ENCODE measurements at places on chromosomes 11 and 22.

DNA sequence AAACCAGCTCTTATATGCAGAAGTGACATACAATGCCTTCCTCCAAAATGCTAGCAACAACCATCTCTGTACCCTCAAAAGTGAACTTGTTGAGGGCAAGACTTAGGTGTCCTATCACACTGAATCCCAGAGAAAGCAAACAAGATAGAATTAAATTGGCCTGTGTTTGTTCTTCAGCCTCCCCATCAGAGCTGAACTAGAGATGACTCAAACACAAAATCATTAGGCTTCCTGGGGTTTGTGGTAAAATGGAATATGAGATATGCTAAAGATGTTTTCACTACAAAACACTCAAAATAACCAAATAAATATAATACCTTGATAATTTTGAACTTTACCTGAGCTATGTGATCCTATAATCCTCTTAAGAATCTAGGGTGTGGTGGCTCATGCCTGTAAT lies 31.6 kb downstream of the ZNF214 start:
- DNase-seq: no peak

GRCh38 chr22:46622081-46622521 lies 1.9 kb downstream of the GRAMD4 start:
- no peak for DNase-seq

DNA sequence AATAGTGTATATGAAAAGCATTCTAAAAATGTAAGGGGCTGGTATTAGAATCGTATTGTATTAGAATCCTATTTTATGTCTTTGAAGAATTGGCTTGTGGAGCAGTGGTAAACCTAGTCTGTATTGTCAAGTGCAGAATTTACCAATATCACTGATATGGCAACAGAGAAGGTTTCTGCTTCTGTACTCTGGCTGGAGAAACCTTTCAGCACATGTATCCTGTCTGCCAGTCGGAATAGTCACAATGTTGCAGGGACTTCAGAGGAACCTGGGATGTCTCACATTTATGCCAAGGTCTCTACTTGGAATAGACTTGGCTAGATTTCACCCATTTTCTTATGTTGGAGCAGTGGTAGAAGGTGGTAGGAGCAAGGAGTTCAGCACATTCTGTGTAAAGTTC lies 4.4 kb downstream of the MTMR3 start:
- DNase-seq: no peak

GRCh38 chr22:42691440-42691839 lies 29.2 kb downstream of the A4GALT start:
- DNase-seq: no peak

DNA sequence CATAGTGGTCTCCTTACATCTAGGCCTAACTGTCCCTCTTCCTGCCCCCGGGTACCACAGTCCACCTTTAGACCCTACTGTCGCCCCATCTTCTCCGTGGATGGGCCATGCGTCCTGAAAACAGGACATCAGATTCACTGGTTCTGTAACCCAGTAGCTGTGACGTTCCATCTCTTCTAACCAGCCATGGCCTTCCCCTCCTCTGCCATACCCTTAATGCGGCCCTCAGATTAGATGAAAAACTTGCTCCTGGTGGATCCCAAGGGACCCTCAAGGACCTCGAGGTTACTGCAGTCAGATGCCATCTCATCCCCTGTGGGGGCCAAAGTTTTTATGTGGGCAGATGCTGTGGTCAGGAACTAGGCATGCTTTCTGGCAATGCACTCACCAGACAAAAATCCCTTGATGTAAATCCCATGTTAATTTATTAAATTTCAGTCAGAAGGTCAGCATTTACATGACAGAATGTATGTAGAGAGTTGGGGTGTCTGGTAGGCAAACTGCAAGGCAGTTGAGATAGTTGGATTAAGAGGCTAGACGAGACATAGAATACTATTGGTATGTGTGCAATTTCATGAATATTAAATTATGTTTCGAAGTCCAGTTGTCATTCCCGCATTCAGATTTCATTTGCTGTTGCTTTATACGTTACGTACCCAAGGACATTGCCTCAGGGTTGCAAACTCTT lies 64.3 kb downstream of the WNT11 start:
- DNase-seq: no peak

DNA sequence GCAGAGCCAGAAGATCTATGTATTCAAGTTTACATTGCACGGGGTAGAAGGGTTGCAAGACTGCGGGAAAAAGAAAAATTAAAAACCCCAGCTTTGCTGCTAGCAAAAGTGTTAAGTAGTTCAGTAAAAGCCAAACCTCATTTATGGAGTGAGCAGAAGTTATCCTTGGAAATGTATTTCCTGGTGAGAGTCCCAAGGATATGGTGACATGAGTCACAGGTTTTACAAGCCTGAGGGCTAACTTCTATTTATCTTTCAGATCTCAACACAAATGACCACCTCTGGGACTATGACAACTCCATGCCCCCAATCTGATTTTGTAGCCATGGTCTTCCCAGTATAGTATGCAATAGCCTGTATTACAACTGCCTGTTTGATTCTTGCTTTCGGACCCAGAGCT lies 26.1 kb downstream of the ABTB2 start:
- no peak for DNase-seq

GRCh38 chr11:8352876-8353505 lies 89.3 kb upstream of the LMO1 start:
- DNase-seq: no peak

DNA sequence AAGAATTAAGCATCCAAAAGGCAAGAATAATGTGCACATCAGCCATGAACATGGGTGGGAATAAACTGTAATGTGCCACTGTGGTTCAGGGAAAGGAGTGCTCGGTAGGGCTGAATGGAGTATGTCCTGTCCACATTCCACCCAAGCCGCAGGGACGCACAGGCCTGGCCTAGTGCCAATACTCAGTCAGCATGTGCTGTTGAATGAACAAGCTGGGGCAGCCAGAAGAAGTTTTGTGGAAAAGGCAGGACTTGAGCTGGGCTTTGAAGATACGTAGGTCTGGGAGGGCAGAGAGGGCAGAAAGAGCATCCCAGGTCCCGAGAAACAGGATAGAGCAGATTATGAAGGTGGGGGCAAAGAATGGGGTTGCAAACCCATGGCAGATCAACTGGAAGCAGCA lies 60.0 kb upstream of the PLET1 start:
- no peak for DNase-seq
